Stimulated activated CD8-positive, alpha-beta memory T cell treated with anti-CD3 and anti-CD28 coated beads, Interleukin-15, amount 100 ng/mL, for 48 hours (primary cell): ENCODE measurements at places on chromosomes 5 and 9.

- DNase-seq = no peak
Measured at GRCh38 chr5:178476531-178476930, 113.7 kb downstream of the COL23A1 start.

GRCh38 chr5:37789991-37790390, 49.9 kb downstream of the GDNF start:
- no peak for DNase-seq

DNA sequence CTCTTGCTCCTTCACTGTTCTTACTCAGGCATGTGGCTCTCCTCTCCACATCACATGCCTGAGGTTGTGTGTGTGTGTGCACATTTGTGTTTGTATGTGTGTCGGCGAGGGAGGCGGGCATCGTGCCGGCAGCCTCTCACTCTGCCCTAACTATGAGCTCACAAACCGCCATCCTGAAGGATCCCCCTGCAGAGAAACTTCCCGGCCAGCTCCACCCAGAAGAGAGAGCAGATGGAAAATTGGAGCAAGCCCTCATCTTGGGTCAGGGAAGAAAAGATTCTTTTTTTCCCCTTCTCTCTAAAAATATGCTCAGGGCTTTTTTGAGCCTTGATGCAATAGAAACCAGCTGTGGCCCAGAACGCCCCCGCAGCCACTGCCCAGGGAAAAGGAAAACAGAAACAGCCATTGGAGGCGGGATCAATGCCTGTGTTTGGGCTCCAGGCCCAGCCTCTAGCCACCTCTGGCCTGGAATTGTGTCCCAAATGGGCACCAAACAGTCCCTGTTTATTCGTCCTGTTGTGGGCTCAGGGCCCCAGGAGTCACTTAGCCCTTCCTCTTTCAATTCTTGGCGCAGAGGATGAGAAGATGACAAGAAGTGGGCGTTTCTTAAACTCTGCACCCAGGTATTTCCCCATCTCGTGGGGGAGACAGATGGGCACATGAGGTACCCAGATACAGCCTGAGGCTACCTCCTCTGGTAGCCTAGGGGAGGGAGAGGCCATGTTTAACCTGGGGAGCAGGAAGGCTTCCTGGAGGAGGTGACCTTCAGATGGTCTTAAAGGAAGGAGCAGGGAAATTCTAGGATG, 151.5 kb downstream of the RGS3 start:
- DNase-seq = peak; percentile 24

DNA sequence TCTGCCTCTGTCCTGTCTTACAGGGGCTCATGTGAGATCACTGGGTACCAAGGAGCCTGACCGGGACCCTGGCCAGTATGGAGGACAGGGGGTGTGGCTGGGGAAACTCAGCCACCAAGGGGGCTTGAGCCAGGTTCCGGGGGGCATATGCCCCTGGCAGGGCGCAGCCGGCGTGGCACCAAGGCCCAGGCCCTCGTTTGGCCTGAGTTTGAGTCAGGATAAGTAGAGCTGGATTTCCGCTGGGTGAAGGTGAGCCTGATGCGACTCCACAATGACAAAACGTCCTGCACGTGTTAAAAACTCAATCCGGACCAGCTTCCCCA, 616 bp upstream of the TSPAN17 start:
- no peak for DNase-seq

- no peak for DNase-seq
Measured at GRCh38 chr5:71748360-71748759, 29.3 kb downstream of the CARTPT start.

DNA sequence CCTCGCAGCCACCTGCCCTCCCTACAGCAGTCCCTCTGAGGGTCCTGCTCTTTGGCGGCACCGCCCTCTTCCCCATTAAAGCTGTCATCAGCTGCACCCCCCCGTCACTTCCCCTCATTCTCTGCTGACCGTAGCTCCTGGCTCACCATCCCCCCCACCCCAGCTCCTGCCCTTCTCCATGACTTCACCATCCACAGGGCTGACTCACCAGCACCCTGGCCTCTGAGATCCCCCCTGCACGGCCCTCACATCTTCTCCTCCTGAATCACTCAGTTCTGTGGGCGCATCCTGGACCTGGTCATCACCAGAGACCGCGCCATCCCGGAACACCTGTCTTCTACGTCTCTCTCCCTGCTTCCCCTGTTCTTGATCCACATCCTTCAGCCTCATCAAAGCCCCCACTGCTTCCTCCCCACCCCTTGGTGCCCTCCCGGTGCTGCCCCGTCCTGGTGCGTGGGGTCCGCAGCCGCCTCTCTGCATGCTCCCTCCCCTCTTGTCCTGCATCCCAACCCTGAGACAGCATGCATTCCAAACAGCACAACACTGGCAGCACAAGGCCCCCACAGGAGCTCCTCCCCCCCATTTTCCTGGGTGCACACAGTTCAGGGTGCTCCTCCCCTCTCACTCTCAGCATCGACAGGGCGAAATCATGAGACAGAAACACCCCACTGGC, 12.9 kb downstream of the FLT4 start:
- DNase-seq = no peak

DNA sequence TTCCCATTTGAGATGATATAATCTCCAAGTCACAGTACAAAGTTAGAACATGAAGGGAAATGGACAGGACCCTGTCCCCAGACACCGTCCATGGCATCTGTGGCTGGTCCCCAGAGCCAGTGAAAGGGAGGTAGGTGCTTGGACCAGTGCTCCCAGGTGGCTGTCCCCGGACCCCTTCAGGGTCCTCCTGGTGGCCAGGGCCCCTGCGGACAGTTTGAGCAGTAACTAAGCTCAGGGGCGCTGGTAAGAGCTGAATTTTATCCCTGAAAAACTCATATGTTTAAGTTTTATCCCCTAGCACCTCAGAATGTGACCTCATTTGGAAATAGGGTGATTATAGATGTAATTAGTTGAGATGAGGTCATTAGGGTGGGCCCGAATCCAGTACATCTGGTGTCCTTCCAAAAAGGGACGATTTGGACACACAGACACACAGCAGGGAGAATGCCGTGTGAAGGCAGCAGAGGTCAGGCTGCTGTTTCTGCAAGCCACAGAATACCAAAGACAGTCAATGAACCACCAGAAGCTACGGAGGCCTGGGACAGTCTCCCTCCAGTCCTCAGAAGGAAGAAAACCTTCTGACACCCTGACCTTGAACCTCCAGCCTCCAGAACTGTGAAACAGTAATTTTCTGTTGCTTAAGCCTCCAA, 185.0 kb downstream of the ATPSCKMT start:
- no peak for DNase-seq
